ENCODE measurements at places on chromosomes 1 and 21.
A peak's percentile ranks its signal among the peaks of the same experiment; 100 is the strongest.

GRCh38 chr1:8431019-8431418 is 113.1 kb downstream of the SLC45A1 start:
- no peak for DNase-seq

GRCh38 chr21:45987121-45987711 is 5.6 kb downstream of the COL6A1 start:
- no peak for DNase-seq

DNA sequence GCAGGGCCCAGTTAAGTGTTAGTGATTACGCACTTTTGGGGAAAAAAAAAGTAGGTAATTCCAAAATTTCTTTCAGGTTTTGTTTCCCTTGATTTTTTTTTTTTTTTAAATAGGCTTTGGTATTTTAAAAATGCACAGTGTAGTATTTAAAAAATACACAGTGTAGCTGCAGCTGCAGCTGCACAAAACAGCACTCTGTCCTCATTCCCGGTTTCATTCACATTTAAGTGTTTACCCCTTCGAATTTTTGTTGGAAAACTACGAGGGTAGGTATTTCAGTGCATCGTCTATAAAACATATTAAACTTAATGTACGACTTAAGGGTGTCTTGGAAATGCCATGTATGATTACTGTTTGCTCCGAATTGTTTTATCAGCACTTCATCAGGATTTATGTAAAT is 3.4 kb downstream of the NEK7 start:
- DNase-seq: no peak

- DNase-seq: peak; percentile 10
Measured at GRCh38 chr1:229693129-229693900, 67.3 kb downstream of the URB2 start.

DNA sequence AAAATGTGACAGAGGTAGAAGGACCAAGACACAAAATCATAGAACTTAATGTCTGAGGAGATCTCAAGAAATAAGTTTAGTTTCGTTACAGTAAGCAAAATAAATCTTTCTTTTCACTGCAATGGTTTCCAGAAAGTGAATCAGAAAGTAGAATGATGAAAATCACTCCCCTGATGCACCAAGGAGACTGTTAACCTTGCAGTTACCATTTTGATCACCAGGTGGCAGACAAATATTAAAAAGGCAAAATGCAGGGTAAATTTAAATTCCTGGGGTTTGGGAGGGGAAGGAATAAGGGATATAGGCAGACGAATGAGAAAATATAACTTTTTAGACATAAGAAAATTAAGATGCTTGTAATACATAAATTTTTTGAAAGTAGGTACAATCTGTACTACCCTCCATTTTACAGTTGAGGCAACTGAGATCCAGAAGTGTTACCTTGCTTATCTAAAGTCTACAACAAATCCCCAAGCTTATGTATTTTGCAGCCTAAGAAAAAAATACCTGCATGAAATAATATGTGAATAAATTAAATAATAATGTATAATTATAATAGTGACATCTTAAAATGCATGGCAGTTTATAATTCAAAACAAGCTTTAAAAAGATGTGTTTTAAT is 253.2 kb downstream of the CRB1 start:
- peak; percentile 59 for DNase-seq

DNA sequence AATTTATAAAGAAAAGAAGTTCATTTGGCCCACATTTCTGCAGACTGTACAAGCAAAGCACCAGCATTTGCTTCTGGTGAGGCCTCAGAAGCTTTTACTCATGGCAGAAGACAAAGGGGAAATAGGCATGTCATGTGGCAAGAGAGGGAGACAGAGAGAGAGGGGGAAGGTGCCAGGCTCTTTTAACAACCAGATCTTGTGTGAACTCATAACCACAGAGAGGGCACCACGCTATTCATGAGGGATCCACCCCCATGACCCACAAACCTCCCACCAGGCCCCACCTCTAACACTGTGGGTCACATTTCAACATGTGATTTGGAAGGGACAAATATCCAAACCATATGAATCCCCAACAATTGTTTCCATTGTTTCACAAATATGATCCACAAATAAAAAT is 467.9 kb downstream of the SIPA1L2 start:
- no peak for DNase-seq

- peak; percentile 9 for DNase-seq
Measured at GRCh38 chr1:41072051-41072450, 50.5 kb upstream of the SLFNL1 start.

DNA sequence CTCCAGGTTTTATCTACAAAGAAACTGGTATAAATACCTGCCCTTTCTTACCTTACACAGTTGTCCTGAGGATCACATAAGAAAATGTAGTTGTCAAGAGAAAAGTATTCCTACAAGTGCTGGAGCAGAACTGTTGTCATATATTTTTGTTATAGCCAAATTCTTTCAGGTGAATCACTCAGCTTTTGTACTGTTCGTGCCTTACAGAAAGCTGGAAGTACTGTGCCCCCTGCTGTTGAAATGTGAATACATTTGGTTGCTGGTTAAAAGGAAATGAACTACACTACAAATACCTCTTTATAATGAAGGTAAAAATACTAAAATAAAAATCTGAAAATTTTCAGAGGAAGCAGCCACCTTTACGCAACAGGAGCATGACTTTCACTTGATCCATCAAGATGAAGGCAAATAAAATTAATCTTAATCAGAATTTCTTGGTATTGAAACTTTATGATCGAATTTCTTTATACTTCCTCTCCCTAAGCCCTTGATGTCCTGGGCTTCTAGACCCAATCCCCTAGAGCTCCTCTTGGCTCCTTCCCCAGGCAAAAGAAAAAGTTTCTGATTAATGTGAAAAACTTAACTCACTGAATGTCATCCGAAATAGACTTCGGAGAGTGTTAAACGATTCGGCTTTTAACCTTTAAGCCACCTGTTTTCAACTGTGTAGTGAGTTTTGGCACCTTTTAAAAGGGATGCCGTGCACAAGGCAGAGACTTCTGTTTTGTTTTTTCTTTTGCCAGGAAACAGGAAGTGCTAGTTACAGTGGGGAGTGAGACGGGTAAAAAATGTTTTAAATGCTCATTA is 12.5 kb downstream of the CHML start:
- DNase-seq: peak; percentile 80

DNA sequence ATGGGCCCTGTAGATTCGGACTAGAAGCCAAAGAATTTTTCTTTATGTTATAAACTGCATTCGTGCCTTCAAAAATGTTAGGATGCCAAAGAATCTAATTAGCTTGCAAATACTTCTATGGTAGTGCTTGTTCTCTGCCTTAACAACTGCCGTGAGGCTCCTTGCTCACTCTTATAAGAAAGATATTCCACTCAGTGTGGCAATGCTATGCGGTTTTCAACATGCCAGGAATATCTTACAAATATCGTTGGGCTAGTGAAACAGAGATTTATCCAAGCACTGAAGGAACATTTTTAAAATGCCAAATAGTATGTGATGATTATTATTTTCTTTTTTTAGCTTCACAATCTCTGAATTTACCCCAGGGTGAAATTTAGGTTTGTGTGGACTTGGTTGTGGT is 198.2 kb downstream of the GREM2 start:
- DNase-seq: no peak

DNA sequence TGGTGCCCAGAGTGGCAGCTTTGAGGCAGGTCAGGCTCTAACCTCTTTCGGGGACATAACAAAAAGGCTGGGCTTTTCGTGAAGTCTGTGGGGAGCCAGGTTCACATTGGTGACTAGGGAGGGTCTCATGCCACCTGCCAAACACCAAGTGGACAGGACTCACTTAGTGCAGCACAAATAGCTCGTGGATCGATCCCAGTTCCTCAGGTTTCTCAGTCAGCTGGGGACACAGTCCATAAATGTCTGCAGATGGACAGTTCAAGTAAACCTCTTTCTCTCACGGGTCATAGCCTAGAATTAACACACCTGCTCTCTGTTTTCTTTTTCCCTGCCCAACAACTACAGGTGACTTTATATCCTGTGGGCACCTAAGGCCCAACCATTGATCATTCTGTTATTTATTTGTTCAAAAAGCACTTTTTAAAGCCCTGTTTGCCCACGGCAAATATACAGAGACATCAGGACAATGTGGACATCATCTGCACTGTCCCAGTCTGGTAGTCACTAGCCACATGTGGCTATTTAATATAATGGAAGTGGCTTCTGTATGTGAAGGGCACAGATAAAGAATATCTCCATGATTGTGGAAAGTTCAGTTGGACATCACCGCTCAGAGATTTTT is 53.5 kb downstream of the CAPN2 start:
- DNase-seq: no peak

DNA sequence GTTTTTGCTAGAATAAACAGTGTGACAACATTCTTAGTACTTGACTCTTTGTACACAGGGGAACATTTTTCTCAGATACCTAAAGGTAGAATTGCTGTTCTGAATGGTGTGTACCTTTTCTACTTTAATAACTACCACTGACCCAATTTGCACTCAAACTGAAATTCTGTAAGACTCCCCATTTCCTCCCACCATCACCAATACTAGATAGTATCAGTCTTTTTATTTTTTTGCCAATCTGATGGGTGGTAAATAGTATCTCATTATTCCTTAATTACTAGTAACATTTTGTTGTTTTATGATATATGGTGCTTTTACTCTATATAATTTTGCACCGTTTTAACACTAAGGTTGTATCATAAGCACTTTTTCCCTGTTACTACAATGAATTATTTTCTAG is 28.8 kb upstream of the GCLM start:
- DNase-seq: no peak

DNA sequence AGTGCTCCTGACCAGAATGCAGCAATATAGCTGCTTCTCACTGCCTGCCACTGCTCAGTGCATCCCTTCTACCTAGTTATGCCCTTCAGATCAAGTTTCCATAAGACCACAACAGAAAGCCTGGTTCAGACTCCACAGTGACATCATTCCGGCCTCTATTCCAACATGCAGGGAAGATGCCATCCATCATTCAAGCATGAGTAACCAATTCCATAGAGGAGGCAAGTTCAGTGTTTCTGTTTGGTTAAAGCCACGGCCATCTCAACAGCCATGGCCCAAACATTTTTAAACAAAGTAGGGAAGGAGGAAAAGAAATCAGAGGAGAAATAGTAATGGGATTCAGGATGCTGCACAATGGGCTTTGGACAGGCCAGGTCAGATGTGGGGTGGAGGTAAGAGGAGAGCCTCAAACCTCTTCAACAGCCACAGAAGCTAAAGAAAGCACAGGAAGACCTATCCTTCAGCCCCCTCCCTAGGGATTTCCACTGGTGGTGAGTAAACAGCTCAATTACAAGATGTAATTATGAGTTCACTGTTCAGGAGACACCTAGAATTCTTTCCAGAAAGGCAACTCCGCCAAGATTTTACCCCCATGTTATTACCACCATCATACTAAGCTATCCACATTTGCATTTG is 484.9 kb downstream of the SETD4 start:
- DNase-seq: peak; percentile 84

DNA sequence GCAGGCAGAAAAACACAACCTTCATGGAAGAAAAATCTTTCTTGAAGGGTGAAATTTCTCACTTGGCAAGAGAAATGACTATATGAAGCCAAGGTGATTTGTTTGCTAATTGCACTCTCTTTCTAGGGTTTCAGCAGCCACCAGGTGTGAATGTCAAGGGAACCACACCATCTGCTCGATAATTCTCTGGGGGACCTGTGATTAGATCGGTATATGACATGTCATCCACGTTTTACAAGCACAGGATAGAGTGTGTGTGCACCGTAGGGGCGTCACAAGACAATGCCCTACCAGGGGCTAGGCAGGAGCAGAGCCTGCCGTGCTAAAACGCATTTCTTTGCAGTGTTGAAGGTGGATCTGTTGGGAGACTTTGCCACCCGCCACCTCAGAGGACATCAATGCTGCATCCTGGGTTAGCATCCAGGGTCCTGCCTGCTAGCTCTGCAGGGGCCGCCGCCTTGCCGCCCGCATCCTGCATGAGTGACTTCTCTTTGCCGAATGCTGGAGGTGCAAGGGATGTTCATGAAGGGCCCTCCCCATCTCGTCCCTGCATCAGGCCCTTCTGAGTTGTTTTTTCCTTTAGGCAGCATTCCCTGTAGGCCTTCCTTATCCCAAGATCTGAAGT is 37.8 kb upstream of the CCSAP start:
- no peak for DNase-seq

DNA sequence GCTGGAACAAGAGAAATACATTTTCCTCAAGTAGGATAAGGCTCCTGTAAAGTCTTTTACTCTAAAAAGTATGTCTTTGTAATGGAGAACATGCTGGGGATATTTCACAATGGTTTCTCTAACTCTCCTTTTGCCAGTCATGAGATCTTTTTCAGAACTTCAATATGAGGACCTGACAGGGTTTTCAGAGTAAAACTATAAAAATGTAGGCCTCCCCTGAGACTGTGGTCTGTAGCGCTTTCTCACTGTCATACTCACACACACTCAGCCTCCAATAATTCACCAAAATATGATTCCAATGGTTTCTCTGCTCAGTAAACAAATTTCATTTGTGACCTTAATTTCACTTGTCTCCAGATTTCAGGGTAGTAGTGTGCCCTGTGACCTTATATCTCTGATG is 440.1 kb upstream of the PTBP2 start:
- DNase-seq: no peak

DNA sequence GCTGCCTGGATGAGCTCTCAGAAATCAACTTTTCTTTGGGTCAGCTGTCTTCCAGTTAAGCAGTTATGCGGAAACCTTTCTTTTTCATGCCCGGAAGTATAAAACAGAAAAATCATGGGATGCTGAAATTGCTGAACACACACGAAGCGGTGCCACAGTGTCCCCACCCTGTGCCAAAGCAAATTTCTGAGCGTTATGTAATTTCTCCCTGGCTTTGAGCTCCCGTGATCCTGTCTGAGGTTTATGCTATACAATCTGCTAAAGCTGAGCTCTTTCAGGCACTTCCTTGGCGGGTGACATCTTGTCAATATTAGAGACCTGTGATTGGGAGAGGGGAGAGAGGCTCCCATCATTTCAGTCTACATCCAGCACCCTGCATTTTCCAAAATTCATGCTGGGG is 201.7 kb downstream of the ROR1 start:
- DNase-seq: no peak

GRCh38 chr1:112906150-112906698 is 49.8 kb downstream of the SLC16A1 start:
- no peak for DNase-seq

DNA sequence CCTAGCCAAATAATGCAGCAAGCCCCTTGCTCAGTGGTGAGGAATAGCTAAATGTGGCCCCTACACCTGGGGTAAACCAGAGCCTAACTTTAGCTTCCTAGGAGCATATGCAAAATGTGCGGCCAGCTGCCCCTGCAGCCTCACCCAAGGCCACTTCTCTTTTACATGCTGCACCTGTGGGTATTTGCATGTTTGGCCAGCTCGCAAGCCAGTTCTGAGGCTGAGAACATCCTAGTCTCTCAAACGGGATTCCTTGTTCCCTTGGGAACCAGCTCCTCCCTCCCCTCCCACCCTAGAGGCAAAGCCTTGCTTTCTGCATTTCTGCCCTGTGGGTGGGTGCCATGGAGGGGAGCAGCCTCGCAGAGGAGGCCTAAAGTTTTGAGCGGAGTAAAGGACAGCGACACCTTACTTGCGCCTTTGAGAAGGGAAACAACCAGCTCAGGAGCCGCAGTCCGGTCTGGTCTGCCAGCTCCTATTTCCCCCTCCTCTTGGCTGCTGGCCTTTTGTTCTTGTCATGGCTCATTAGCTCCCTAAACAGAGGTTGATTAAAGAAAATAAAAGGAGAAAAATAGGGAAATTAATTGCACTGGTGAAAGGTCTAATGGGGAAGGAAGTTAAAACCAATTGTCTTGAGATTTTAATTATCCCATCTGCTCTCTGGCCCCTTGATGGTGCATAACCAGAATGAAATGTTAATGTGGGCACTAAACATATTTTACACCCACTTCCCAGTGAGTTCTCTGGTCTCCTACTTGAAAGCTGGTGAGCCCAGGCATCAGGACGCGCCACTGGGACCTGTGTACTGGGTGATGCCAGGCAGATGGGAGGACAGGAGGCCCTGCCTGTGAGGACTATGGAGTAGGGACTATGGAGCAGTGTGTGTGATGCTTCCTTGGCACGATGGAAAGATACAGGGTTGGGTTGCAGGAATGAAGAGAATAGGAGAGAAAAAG is 68.7 kb downstream of the TEX35 start:
- no peak for DNase-seq

Measured in foreskin fibroblast (primary cell).